ENCODE measurements at places on chromosomes 12 and 14.

DNA sequence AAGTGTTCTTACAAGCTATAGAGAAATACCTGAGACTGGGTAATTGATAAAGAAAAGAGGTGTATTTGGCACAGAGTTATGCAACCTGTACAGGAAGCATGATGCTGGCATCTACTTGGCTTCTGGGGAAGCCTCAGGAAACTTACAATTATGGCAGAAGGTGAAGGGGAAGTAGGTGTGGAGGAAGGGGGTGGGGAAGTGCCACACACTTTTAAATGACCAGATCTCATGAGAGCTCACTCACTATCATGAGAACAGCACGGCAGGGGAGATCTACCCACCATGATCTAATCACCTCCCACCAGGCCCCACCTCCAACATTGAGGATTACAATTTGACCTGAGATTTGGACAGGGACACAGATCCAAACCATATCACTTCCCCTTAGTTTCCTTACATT, 32.8 kb downstream of the TSHR start:
- no peak for DNase-seq

GRCh38 chr14:51546603-51547258, 105.0 kb upstream of the FRMD6 start:
- DNase-seq, result no peak

GRCh38 chr12:113497693-113498092, 26.0 kb upstream of the LHX5 start:
- DNase-seq, result no peak

GRCh38 chr14:58238252-58239243, 6.1 kb upstream of the PSMA3 start:
- DNase-seq, result no peak

- peak; percentile 68 for DNase-seq
Observed at GRCh38 chr12:121038861-121039668, at the start of gene OASL. TSS of gene OASL (minus strand) at chr12:121039246. CDS start at chr12:121038971, 275 bp downstream.

DNA sequence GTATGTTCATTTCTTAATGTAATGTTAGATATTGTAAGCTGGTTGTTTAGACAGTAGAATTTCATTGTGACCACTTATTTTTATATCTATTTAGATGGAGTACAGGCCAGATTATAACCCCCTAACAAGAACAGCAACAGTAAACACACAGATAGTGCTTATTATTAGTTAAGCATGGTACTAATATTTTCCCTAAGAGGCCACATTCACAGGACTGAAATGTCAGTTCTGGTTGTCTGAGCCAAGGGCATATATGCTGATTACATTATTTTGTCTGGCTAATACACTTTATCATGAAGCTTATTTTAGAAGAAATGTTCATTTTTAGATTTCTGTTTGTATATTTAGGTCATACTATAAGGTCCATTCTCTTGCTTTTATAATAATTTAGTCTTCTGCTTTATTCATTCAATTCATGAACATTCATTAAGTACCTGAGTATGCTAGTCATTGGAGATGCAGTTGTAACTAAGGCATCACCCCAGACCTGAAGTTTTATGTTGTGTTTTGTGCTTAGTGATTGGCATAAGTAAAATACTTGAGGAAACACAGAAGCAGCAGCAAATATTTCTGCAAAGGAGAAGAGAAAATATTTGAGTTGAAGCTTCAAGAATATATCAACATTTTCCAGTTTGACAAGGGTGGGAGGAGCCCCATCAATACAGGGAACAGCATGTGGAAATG, 413.7 kb downstream of the RAD51B start:
- no peak for DNase-seq

DNA sequence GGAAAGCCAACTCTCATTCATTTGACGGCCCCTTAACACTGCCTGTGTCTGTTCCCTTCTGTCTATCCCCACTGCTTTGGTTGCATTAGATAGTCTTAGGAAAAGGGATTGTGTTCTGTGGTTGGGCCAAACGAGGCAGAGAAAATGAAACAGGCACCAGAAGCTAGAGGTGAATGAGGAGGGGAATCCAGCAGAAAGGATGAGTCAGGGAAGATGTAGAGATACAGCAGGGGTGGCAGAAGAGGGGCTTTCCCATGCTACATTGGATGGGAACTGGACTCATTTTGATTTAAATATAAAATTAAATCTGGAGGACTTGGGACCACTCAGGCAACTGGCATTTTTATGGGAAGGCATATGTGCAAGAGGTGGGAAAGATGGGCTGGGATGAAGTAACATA, 43.3 kb downstream of the OTOGL start:
- DNase-seq, result no peak

- DNase-seq, result no peak
Observed at GRCh38 chr14:84432676-84433075, 1097.3 kb upstream of the FLRT2 start.

DNA sequence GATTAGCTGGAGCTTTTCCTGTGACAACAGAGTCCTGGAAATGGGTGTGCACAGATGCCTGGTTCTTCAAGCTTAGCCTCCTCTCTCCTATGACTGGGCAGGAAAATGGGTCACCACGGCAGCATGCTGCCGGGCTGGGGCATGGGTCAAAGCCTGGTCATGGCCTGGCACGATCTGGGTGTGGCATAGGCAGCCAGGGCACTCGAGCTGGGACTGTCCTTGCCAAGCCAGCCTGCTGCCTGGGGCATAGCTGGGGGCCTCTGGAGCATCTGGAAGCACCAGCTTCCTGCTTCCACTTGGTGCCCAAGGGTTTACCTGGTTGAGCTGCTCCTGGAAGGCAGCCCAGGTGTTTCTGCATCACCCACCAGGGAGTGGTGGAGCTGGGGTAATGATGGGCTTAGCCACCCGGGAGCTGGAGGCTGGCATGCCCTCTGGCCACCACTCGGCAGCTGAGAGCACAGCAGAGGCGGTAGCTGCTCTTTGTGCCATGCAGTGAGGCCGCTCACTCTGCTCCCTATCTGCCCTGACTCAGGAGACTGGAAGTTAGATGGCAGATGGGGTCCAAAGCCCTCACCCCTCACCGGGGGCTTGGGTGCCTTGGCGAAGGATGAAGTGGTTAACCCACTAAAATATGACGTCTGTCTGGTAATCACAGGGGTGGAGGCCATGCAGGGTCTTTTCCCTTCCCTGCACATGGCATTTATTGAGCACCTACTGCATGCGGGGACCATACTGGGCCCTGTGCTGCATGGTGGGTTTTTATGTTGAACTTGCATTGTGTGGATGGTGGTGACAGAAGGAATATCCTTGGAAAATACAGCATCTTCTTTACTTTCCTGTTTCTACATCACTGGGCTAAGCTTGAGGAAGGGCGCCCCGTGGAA, 1.7 kb downstream of the OTUB2 start:
- DNase-seq, result no peak

- DNase-seq, result no peak
Observed at GRCh38 chr12:25590011-25590721, 37.1 kb upstream of the LMNTD1 start.

- DNase-seq, result no peak
Observed at GRCh38 chr12:40693207-40693821, 1.1 kb downstream of the CNTN1 start.

- no peak for DNase-seq
Observed at GRCh38 chr14:34662561-34663088, 32.7 kb upstream of the SNX6 start.

DNA sequence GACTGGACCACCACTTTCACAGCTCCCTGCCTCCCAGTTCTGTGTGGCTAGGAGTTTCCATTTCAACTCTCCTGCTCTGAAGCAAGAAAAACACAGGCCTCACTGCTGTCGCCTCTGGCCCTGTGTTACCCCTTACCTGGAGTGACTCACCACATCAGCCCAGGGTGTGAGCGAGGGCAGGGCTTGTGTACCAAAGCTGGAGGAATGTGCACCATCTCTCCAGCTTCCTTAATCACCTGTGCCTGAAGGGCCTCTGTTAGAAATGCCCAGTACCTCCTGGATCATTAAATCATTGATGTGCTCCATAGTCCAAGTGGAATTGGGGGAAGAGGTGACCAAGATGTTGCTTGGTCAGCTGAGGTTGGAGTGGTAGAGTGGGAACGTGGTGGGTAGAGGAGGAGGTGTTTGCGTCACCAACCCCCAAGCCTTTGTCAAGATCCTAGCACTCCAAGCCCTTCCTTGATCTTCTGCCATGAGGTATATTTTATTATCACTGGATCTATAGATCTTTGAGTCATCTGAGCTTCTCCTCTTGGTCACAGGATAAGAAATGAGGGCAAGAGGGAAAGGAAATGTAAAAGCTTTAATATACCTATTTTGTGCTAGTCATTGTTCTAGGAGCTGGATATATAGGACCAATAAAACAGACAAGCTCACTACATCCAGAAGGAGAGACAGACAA, 51.3 kb downstream of the SSPN start:
- no peak for DNase-seq

DNA sequence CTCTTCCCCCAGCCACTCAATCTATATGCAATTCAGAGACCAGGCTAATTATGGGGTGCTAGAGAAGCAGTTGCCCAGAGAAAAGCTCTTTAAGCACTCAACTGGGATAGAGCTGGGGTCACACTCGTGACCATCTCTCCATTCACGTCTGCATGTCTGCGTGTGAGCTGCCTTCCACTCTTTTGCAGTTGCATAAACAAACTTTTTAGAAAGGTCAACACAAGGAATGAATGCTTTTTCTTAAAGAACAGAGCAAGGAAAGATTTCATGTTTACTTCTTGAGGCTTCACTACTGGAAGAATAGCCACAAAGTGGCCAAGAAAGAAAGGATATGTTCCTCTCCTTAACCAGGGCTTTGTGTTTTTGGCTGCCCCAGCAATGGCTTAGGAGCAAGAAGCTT, 151.1 kb downstream of the SAMD4A start:
- no peak for DNase-seq

GRCh38 chr12:123134271-123134671, 16.6 kb downstream of the PITPNM2 start:
- DNase-seq, result no peak

DNA sequence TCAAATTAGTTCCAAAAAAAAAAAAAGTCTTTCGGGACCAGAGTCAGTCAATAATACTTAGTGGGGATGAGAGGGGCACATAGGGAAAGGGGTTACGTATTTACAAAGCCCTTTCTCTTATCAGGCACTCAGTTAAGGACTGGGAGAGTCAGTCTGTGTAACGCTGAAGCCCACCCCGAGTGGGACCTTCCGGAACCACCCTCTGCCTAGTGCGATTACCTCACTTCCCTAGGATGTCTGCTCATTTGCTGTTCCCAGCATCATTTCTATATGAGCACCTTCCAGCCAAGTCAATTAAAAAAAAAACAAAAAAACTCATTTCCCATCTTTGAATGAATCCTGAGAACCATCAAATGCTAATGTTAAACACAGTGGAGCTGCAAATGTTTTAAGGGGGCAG, 76.9 kb downstream of the BMP4 start:
- DNase-seq, result no peak

GRCh38 chr12:48032597-48032996, 28.3 kb upstream of the COL2A1 start:
- no peak for DNase-seq

DNA sequence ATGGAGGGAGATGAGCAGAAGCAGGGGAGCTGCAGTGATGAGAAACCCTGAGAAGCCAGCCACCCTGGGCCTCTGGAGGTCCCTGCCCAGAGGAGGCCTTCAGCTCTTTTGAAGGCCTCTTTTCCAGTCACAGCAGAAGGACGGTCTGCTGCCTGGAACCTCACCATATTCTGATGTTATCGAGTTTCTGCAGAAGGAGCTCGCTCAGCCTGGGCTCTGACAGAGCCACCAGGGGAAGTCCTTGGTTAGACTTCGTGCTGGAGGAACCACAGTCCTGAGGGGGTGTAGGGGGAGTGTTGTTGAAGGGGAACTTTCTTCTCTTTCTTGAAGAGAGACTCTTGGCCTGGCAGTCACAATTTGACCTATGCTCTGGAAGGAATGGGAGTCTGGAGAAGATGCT, 25.1 kb upstream of the BATF start:
- no peak for DNase-seq

DNA sequence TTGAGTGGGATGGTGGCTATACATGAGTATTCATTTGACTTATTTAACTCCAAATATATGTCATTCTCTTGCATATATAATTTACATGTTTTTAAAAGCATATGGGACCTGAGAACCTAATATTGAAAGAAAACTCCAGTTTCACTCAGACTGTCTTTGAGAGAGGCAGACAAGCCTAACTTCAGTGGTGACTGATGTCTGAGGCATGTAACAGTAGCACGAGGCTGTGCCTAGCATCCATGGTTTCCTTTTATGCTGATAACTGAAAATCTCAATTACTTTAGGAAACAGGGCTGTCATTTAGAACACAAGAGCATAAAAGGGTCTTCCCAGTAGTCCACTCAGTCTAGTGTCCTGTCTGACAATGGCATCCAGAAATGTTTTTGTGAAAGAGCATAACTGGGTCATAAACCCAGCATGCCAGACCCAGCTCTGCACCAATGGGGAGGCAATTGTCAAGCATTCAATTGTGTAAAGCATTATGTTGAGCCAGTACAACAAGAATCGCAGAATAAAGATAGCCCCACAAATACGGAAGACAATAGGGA, 24.3 kb downstream of the MAPK1IP1L start:
- DNase-seq, result peak; percentile 48

- DNase-seq, result no peak
Observed at GRCh38 chr12:55610598-55610997, 26.1 kb upstream of the OR10P1 start.

DNA sequence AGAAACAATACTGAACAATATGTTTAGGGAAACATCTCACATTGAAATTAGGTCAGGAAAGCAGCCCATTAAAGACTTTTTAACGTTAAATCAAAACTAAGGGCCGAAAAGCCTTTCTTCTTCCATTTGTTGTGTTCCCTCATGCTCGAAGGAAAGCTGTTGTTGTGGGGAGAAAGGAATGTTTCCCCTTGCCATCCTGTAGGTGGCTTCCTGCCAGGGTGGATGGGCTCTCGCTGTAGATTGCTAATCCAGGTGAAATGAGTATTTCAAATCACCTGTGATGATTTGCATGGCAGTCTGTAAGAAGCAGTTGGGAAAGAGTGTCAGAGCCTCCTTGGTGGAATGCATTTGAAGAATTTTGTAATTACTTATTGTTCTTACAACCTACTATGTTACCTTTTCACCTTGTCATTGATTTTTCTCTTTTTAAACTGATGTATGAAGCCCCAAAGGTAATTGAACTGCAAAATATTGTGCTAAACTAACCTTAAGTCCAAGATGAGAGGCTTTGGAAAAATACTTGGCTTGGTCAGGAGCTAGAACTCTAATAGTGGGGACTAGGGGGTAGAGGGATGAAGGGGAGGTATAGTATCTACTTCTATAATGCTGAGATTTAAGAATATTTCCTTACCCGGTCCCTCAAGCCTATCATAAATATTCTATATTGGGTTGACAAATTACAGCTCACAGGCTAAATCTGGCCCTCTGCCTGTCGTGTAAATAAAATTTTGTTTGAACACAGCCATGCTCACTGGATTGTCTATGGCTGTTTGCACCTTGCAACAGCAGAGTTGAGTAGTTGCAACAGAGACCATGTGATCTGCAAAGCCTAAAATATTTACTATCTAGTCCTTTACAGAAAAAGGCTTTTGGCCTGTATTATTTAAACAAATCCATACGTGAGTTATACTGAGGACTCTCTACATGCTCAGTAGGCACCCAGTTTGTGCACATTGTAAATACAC, 7.7 kb upstream of the DCP1B start:
- no peak for DNase-seq
